ENCODE measurements at places on chromosomes 7 and 10. TPM values are rescaled to one million over a fixed set of nuclear protein-coding genes. Genes with fewer than 3 reads are reported as not detected.

Gene GIMAP8
- total RNA-seq, result not detected

Gene TCF7L2
- 1.3 TPM for total RNA-seq

Gene FGFR2
- under 0.01 TPM for total RNA-seq

Gene LIPN
- not detected for total RNA-seq

Gene ATP6V1F
- total RNA-seq, result 104 TPM

Gene DYDC1
- total RNA-seq, result not detected

Gene VAX1
- total RNA-seq, result not detected

Gene GSAP
- 1.9 TPM for total RNA-seq

Gene PAX4
- total RNA-seq, result not detected

Gene DLX6
- not detected for total RNA-seq

Gene RPEL1
- under 0.01 TPM for total RNA-seq

Gene FAM237B
- not detected for total RNA-seq

Gene CLDN3
- not detected for total RNA-seq

Gene ANKRD2
- total RNA-seq, result 0.36 TPM

Gene TMEM236
- not detected for total RNA-seq

Gene CNTNAP2
- not detected for total RNA-seq

Gene PKD1L1
- under 0.01 TPM for total RNA-seq

Gene REPIN1
- 20.6 TPM for total RNA-seq

Gene ZMIZ1
- 6.6 TPM for total RNA-seq

Gene MDFIC
- 29.7 TPM for total RNA-seq

Gene OPALIN
- total RNA-seq, result not detected

Gene NPC1L1
- not detected for total RNA-seq

Gene BAMBI
- total RNA-seq, result 19.4 TPM

Gene ANLN
- total RNA-seq, result 209 TPM

Gene SPAM1
- not detected for total RNA-seq

Gene RASSF4
- total RNA-seq, result 5.9 TPM

Gene COL28A1
- under 0.01 TPM for total RNA-seq

Gene FAM131B
- 3.4 TPM for total RNA-seq

Gene C10orf67
- 0.18 TPM for total RNA-seq

Gene C7orf57
- not detected for total RNA-seq

Gene SYCE1
- not detected for total RNA-seq

Gene STK31
- not detected for total RNA-seq

Gene OIT3
- total RNA-seq, result not detected

Gene VWC2
- not detected for total RNA-seq

Gene GCK
- total RNA-seq, result 0.18 TPM

Gene TM9SF3
- 61.8 TPM for total RNA-seq

Gene GRID1
- not detected for total RNA-seq

Gene TMEM26
- total RNA-seq, result 0.56 TPM

Gene GPR141
- not detected for total RNA-seq

Gene HOXA1
- total RNA-seq, result 0.83 TPM

Gene OR6V1
- not detected for total RNA-seq

Gene GRID2IP
- not detected for total RNA-seq

Gene SPDYE16
- not detected for total RNA-seq

Gene TDRD1
- not detected for total RNA-seq

Gene UPK3B
- total RNA-seq, result not detected

Gene HTRA1
- 23.1 TPM for total RNA-seq

Gene CCDC172
- not detected for total RNA-seq

Gene FAM25A
- not detected for total RNA-seq

Gene EBF3
- total RNA-seq, result 0.36 TPM

Measured in IMR-90 (cell line).